ENCODE measurements at places on chromosomes 16 and 17.

GRCh38 chr17:77523540-77523939 lies 382.8 kb downstream of the SEC14L1 start:
- DNase-seq: no peak

DNA sequence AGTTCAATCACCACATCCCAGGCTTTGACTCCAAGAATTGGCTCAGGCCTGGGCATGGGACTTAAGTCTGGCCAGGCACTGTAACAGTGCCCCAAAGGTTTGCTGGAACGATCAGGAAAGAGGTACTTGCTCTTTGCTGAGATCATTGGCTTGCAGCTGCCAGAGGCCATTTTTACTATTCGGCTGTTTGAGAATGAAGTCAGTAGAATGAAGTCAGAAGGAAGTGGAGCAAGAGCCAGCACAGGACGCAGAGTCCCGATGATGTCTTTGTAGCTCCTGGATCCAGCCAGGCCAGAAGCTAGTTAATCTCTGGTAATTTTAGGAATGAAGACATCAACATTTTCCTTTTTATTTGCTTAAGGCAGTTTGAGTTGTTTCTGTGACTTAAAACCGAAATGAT lies 195.5 kb downstream of the RAB11FIP4 start:
- no peak for DNase-seq

- no peak for DNase-seq
Observed at GRCh38 chr17:37310940-37311339, 64.8 kb upstream of the C17orf78 start.

DNA sequence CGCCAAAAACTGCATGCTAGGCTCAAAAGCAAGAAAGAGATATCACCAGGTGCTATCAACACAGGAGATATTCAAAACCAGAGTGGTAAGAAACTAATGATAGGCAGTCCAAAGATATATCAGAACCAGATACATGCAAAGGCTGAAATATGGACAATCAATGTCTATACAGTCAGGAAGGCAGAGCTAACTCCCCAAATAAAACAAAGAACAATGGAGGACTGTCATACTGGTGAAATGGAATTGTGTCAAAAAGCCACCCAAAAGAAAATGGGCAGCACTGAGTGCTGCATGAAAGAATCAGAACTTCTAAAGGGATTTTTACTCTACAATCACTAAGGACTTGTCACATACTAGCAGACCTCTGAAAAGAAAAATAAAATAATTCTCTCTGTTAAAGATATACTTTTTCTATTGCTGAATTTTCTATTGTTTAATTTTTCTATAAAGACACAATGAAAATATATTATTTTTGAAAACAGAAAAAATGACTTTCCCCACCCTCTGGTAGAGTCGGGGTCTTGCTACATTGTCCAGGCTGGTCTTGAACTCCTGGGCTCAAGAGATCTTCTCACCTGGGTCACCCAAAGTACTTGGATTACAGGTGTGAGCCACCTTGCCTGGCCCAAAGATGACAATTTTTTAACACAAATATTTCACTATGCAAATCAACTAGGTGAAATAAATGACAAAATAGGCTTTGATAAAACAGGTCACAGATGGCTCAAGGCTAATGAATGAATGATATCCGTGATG lies 98.2 kb downstream of the USP32 start:
- DNase-seq: no peak

DNA sequence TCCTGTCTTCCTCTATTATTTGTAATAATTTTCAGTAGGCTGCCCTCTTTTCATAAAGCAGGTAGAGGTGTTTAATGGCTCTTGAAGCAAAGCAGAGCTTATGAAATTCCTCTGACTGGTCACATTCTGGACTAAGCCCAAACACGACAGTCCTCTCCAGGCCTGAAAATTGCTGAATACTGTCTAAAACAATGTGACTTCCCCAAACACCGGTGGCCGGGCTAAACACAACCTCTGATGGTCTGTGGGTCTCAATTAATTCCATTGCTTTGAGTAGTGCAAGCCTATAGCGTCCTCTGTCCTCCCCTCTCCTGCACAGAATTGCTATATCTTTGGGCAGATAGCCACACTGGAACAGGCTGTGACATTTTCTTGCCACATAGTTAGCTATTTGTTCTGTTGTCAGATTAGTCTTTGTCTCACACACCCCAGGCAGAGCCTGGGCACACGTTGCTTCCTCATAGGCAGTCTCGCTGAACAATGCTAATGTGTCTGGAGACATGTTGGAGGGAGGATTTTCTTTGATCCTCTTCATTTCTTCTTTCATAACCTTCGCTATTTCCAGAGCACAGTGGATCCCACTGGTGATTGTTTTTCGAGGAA lies 10.8 kb upstream of the SLFN12L start:
- DNase-seq: no peak

GRCh38 chr17:65472666-65473309 lies 88.7 kb downstream of the AXIN2 start:
- no peak for DNase-seq

DNA sequence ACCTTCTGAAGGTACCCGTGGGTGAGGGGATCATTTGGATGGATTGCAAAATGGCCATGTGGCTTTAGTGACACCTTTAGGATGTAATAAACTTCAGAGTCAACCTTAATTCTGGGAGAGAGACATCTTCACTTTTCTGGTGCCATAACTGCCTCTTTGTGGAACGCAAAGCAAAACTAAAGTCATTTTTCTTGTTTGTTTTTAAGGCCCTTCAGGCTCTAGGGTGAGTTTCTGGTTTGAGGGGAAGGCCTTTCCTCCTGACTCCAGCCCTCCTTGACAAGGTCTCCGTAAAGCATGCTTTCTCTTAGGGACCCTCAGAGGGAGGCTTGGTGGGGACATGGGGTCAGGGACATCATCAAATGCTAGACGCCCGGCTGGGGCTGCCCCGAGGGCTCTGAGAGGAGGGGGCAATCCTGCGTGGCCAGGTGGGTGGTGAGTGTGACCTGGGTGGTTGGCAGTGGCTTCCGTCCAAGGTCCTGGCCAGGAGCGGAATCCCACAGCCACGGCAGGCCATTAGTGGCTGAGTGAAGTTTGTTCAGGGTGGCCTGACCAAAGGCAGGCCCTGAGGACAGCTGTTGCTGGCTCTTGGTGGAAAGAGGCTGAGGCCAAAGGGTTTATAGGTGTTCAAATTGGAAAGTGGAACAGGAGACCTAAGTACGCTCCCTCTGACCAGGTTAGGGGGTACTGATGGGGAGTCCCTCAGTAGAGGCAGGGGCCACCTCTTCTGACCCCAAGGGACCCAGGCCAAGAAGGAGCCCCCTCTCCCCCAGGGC lies 112.2 kb downstream of the METRNL start:
- no peak for DNase-seq

DNA sequence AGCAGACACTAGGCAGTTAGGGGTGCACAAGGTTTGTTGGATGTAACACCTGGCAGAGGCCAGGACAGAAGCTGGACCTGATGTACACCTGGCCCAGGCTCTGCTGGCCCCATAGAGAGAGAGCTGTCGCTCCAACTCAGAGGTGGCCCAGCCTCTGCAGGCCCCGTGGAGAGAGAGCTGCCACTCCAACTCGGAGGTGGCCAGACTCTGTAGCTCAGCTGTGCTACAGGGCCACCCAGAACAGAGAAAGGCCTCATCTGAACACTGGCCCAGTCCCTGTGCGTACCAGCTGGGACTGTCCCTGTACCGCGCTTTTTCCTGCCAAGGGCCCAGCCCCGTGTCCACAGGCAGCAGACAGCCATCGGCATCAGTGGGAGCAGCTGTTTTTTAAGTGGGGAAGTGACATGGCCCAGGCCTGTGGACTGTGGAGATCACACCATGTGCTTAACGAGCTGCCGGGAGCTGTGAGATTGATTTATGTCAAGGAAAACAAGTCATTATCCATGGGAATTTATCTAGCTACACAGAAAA lies 176.4 kb upstream of the CHMP6 start:
- no peak for DNase-seq

DNA sequence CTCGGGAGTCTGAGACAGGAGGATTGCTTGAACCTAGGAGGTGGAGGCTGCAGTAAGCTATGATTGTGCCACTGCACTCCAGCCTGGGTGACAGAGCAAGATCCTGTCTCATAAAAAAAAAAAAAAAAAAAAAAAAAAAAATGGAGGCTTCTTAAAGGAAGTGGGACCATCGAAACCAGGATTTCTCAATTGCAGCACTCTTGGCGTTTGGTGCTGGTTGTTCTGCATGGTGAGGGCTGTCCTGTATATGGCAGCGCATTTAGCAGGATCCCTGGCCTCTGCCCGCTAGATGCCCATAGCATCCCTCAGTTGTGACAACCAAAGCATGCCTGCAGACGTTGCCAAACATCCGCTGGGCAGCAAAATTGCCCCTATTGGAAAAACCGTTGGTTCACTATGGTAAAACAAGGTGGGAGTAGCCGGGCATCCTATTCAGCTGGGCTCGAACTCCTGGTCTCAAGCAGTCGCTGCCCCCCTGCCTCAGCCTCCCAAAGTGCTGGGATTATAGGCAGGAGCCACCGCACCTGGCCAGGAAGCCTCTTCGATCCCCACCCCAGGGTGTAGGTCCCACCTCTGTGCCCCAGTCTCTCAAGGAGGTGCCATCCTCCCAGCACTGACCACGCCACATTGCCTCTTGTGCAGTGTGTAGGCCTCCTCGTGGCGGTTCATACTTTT lies 6.5 kb upstream of the NPIPB7 start:
- no peak for DNase-seq

DNA sequence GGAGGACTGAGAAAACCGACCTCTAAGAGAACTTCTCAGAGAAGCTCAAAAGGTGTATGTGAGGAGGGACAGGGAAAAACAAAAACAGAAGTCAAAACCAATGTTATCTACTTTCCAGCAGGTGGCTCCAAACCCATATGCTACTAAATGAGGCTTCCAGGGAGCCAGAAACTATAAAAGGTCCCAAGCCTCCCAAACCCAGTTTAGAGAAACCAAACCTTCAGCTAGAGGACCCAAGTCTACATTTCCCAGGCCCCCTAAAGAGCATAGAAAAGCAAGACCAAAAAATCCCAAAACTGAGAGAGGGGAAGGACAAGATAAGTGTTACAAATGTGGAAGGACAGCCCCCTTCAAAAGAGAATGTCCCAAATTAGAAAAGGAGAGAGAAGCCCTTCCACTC lies 3.7 kb downstream of the HPR start:
- DNase-seq: peak; percentile 50

GRCh38 chr17:17254036-17254435 lies 17.1 kb upstream of the FLCN start:
- no peak for DNase-seq

DNA sequence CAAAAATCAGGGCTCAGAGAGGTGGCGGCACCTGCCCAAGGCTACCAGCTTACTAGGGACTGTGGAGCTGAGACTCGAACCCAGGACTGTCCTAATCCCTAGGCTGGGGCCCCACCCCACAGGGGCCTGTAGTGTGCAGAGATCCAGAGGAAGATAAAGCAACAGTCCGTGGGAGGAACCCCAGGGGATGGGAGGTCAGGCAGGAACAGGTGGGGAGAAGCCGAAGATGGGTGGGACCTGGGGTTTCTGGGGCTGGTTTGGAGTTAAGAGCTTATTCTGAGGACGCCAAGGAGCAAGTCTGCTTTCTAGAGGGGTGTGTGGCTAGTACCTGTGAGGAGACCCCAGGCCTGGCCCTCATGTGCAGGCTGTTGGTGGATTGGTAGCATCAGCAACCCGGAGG lies 14.9 kb downstream of the C16orf74 start:
- DNase-seq: no peak

GRCh38 chr16:84451781-84452180 lies 52.7 kb downstream of the MEAK7 start:
- no peak for DNase-seq
